ENCODE measurements at places on chromosomes 3 and 15. TPM values are rescaled to one million over a fixed set of nuclear protein-coding genes. Genes with fewer than 3 reads are reported as not detected.
A peak's percentile ranks its signal among the peaks of the same experiment; 100 is the strongest.

GRCh38 chr3:6416049-6416661, 444.8 kb upstream of the GRM7 start:
- no peaks in the 10 kb centered on the region for H3K36me3 ChIP-seq
- no peaks in the 10 kb centered on the region for H3K4me1 ChIP-seq
- DNase-seq, result no peak
- no peaks in the 10 kb centered on the region for H3K27me3 ChIP-seq

DNA sequence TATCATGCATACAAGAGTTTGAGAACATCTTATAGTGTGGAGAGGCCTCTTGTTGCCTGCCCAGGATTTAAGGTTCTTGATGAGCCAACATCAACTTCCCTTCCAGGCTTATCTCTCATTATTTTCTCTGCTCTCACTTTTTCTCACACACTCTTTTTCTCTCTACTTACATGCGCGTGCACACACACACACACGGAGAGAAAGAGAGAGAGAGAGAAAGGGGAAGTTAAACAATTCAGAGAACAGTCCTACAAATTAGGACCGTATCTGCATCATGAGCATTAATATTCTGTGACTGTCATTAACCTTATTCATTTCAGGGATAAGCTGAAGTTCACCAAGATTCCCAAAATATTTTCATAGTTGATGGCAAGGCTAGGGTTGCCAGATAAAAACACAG, 269.0 kb downstream of the ZNF621 start:
- no peak overlapping the region for H3K27ac ChIP-seq
- no peaks in the 10 kb centered on the region for H3K36me3 ChIP-seq
- H3K27me3 ChIP-seq, result no peaks in the 10 kb centered on the region
- peak; percentile 70 for DNase-seq
- no peaks in the 10 kb centered on the region for H3K4me1 ChIP-seq

DNA sequence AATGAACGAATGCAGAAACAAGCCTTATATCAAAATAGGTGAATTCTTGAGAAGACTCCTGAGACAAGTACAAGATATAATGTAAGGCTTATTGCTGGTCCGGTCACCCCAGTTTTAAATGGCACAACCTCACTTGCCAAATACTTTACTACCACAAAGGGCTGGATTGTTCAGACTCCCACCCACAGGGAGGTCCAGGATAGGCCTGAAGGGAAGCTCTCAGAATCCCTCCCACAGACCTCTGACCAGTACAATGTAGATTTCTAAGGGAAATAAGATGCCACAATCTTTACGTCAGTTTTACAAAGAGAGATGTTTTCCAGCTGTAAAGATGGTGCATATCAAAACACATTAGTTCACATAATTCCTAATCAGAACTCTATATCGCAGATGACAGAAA, 577.7 kb upstream of the ADAMTS9 start:
- no peaks in the 10 kb centered on the region for H3K27me3 ChIP-seq
- no peaks in the 10 kb centered on the region for H3K4me1 ChIP-seq
- no peaks in the 10 kb centered on the region for H3K36me3 ChIP-seq
- H3K27ac ChIP-seq, result no peak overlapping the region
- DNase-seq, result no peak

- no peak overlapping the region for H3K4me3 ChIP-seq
- no peaks in the 10 kb centered on the region for H3K4me1 ChIP-seq
- H3K36me3 ChIP-seq, result no peaks in the 10 kb centered on the region
- DNase-seq, result no peak
- no peak overlapping the region for H3K27ac ChIP-seq
Observed at GRCh38 chr3:155714295-155714718, 30.6 kb downstream of the PLCH1 start.

GRCh38 chr3:127524296-127524896, 66.1 kb downstream of the TPRA1 start:
- no peak overlapping the region for H3K4me3 ChIP-seq
- H3K36me3 ChIP-seq, result no peaks in the 10 kb centered on the region
- H3K27me3 ChIP-seq, result peaks cover 31% of the 10 kb centered on the region
- DNase-seq, result peak; percentile 82
- H3K4me1 ChIP-seq, result no peaks in the 10 kb centered on the region

DNA sequence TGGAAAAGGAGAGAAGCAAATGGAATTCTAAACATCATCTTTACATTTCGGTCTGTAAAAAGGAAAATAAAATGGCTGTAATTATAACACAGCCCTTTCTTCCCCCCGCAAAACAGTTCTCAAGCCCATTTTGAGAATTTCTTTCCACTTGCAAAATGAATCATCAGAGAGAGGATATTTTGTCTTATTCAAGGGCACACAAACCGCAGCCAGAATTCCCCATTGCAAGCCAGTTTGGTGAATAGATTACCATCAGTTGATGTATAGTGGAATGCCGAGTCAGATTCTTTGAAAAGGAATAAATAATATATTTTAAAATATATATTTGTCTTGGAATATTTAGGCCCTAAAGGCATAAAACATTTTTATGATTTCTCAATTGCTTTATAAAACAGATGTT, 420.4 kb upstream of the SEMA6D start:
- no peak for DNase-seq
- no peaks in the 10 kb centered on the region for H3K27me3 ChIP-seq
- H3K4me1 ChIP-seq, result peaks cover 28% of the 10 kb centered on the region
- no peaks in the 10 kb centered on the region for H3K36me3 ChIP-seq

DNA sequence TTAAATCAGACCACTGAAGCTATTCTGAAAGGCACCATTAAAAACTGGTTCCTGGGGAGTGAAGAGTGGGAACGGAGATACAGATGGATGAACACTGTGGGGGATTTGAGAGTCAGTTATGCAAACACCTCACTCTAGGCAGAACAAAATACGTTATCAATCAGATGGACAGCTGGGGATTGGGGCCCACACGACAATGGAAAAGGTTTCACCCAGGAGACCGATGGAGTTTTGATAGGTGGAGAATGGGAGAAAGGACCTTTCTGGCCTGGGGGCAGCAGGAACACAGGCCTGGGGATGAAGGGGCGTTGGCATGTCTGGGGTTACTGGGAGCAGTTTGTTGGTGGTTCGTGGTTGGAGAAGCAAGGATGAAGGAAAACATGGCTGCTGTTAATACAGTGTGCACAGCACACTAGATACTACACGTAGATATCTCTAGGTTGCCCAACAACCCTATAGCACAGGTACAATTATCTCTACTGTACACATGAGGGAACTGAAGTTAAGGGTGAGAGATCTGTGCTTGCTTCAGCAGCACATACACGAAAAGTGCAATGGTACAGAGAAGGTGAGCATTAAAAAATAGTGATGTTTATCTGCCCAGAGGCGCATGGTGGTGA, 16.5 kb downstream of the ST6GAL1 start:
- no peak overlapping the region for H3K27ac ChIP-seq
- peaks cover 23% of the 10 kb centered on the region for H3K4me1 ChIP-seq
- H3K4me3 ChIP-seq, result no peak overlapping the region
- no peaks in the 10 kb centered on the region for H3K36me3 ChIP-seq

DNA sequence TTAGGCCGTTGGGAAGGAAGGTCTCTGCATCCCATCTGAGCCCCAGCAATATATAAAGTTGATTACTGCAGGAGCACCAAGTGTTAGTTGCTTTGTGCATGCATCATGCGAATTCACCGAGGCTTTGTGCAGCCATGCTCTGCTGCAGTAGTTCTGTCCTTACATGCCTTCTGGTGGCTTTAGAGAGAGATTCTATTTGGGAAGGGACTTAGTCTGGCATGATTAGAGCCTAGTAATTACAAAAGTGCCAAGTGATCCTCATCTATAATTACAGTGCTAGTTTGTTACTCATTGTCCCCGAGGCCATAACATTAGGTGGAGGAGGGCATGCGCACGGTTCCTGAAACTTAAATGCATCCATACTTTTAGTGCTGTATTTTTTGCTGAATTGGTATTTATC, 353.6 kb downstream of the CNTN4 start:
- H3K36me3 ChIP-seq, result no peaks in the 10 kb centered on the region
- DNase-seq, result no peak
- H3K27ac ChIP-seq, result no peak overlapping the region

DNA sequence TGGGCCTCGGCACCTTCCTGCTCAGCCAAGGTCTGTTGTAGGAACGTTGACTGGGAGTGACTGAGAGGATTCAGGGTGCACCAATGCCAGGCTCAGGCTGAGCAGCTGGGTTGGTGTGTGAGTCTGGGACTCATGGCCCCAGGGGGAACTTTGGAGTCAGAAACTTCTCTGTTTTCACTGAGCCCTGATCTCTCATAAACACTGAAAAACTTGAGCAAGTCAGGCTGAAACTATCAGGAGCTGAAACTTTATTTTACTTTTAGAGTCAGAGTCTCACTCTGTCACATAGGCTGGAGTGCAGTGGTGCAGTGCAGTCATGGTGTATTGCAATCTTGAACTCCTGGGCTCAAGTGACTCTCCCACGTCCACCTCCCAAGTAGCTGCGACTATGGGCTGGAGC, 3.0 kb downstream of the TRAK1 start:
- DNase-seq, result no peak
- no peak overlapping the region for H3K4me3 ChIP-seq
- peaks cover 76% of the 10 kb centered on the region for H3K4me1 ChIP-seq
- H3K36me3 ChIP-seq, result peaks cover 9% of the 10 kb centered on the region
- no peaks in the 10 kb centered on the region for H3K27me3 ChIP-seq
- peak overlapping the region; percentile 50 for H3K27ac ChIP-seq

The TMEM40 gene
- total RNA-seq, result not detected
